ENCODE measurements at places on chromosomes 5 and 9.

DNA sequence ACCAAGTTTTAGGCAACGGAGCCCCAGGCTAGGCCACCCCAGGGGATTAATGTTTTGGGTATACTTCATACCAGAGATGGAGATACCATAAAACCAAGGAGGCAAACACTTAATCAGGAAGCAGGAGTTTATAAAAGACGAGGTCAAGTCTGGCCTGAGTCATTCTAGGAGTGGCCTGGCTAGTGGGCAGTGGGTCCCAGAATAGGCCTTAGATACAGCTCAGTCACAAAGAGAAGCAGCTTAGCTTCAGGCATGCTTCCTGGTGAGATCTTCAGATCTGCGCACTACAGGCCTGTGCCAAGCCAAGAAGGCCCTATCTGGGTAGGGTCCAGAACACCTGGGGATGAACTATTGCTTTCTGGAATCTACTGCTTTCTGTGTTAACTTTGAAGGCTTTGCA is 20.6 kb upstream of the NR5A1 start:
- DNase-seq = no peak

DNA sequence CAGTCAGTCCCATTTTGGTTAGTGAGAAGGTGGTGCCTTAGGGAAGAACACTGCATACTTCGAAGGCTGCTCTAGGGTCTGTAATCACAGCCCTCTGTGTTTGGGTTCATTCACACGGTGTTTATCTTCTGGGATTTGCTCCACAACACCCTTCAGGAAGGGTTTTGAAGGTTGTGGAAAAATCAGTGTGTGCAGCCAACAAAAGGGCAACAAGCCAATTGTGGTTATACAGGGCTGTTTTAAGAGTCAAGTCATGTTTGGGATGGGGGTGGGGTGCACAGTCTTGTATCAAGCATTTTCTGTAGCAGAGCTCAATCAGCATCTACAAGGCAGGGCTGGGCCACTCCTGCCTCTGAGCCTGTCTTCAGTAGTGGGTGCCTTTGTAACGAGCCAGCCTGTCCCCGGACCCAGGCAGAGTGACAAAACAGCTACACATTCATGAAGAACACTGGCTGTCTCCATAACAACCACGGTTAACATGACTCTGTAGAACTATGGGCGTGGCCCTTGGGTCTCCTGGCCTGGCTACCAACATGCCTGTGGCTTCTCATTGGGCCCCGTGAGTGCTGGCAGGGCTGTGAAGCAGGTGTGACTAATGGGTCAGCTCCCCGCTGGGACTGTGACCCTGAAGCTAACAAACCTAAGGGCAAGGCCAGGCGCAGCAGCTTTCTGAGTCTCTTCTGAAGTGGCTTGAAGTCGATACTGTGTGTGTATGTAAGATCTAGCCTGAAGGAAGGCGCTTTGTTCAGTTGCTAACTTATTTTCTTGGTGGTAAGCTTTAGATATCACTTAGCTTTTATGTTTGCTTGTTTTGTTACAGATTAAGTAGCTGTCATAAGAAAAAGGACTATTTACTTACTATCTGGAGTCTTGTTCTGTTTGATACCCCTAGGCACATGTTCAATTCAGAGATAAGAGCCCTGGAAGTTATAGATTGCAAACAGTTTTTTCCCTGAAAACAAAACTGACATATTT is 27.9 kb upstream of the GOLM1 start:
- no peak for DNase-seq

DNA sequence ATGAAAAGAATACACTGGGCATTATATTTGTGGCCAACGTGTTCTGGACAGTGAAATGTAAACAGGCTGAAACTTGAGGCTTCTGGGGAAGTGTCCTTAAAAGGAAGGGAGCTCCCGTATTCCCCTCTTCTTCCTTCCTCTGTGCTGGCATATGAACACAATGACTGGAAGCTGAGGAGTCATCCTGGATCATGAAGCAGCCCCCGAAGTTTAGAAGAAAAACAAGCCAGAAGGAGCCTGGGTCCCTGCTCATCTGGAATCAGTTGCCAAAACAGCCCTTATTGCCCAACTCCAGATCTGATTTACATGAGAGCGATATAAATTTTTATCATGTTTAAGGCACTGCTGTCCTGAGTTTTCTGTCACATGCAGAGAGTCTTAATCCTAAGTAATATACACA is 65.4 kb upstream of the SLC1A1 start:
- no peak for DNase-seq

DNA sequence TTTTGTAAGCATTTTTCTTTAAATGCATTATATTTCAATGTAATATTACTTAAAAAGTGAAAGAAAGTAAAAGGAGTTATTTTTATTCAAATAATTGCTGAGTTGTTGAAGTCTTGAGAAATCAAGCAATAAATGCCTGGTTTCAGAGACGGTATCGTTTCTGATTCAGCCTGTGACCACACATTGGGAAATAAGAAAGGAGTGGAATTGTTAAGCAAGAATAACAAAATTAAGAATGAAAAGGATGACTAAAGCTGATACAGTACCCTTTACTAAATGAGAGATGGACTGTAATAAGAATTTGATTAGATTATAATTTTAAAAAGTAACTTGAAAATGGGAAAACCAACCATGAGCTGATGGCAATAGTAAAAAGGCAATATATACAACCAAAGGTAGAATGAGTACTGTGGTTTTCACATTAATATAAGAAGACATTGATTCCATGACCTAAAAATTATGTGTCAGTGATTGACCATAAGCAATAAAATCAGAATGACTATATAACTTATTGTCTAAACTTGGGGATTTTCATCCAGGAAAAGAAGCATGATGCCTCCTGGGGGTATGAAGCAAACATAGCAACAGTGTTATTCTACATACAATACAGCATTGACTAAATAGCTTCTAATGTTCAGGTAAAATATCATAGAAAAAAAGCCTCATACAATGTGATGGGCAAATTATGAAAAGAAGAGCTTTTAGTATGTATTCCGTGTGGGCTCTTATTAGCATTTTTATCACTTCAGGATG is 101.9 kb upstream of the PRDM9 start:
- DNase-seq = no peak

DNA sequence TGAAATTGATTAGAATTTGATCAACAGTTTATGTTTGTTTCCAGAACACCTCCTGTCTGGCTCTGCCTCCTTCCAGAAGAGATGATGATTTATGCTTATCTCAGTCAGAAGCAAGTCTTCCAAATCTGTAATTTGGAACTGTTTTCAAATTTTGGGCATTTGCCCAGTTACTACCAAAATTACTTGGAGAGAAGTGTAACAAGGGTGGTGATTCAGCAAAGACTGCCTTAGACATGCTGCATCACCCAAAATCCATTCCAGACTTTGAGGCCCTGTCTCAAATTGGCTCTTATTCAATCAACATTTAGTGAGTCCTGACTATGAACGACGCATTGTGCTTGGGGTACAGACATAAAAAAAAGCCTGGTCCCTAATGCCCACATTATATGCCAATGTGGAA is 89.4 kb downstream of the SH3TC2 start:
- no peak for DNase-seq

- no peak for DNase-seq
These were observed 91.6 kb downstream of the NFIB start for GRCh38 chr9:14222149-14222835.

DNA sequence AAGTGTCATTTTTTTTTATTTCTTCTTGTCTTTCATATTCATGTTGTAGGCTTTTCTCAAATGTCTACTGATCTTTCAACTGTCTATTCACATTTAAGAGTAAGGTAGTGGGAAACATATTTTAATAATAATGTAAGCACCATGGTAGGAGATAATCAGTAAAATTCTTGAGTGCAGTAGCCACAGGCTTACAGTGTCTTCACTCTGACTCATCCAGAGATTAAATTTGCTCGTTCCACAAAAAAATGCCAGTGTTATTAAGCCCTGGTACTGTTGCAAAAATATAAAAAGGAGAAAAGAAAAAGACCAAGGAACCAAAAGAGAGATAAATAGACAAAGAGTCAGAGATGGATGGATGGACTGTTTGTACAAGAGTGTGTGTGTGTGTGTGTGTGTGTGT is 43.0 kb downstream of the PARP8 start:
- DNase-seq = no peak

All from natural killer cell treated with Interleukin-12 subunit alpha and Interleukin-12 subunit beta and Interleukin-15 and Interleukin-18, amount 100 ng/mL, for 72 hours (primary cell).